ENCODE measurements at places on chromosomes 4 and X. TPM values are rescaled to one million over a fixed set of nuclear protein-coding genes. Genes with fewer than 3 reads are reported as not detected.

Gene RAB39B
- 9.3 TPM for total RNA-seq

- no peaks in the 10 kb centered on the region for H3K36me3 ChIP-seq
- no peak overlapping the region for H3K4me3 ChIP-seq
- H3K27me3 ChIP-seq: no peaks in the 10 kb centered on the region
- H3K27ac ChIP-seq: no peak overlapping the region
- no peak for DNase-seq
Observed at GRCh38 chrX:111616786-111617185, 64.2 kb upstream of the ALG13 start.

- H3K4me3 ChIP-seq: no peak overlapping the region
- H3K36me3 ChIP-seq: no peaks in the 10 kb centered on the region
- no peaks in the 10 kb centered on the region for H3K27me3 ChIP-seq
Observed at GRCh38 chrX:154317391-154317995, 21.9 kb downstream of the TKTL1 start.

DNA sequence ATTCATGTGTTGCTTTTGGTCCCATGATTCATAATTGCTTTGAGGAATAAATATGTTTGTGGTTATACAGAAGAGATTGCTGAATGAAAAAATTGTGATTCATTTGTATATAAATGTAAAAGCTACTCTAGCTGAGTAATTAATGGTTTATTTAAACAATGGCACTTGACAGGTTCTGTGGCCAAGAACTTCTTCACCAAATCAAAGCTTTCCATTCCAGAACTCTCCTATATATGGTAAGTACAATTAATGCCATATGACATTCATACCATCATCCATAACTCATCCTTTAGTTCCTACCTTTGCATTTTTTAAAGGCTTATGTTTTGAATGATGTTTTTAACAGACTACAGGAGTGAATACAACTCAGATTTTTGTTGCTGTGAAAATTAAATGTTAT, 105.8 kb downstream of the REPS2 start:
- no peaks in the 10 kb centered on the region for H3K36me3 ChIP-seq
- DNase-seq: no peak
- no peak overlapping the region for H3K27ac ChIP-seq
- no peaks in the 10 kb centered on the region for H3K27me3 ChIP-seq
- no peak overlapping the region for H3K4me3 ChIP-seq
